Left lobe of liver (tissue), 2 donors: ENCODE measurements at places on chromosomes 2 and 18.

GRCh38 chr2:239869272-239870155 is 155.6 kb downstream of the NDUFA10 start:
- peak; percentile 36 for DNase-seq

DNA sequence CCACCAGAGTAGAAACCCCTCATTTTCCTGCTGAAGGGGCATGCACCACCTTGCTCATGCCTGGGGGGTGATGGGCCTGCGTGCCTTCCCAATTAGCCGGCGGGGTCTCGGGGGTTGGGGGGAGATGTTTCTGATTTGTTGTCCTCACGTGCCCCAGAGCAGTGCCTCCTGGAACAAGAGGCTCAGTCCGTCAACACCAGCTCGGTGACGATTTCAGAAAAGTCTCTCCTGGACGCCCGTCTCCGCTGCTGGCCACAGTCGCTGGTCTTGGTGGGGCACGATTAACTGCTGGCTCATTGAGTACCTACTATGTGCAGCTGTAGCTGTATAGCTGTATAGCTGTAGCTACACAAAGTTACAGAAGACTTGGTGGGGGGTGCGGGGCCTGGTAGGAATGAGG is 4.4 kb downstream of the ACKR3 start:
- DNase-seq, result no peak

DNA sequence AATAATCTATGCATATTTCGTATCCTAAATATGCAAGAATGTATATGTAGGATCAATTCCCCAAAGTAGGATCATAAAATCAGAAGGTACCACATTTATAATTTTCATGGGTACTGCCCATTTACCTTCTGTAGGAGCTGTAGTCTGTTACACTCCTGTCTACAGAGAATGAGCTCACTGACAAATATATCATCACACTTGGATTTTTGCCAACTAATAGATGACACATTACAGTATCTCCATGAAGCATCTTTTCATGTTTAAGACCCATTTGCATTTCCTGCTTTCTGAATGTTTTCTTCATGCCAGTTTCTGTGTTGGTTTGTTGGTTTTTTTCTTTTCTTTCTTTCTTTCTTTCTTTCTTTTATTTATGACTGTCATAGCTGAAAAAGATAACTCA is 70.9 kb upstream of the EML6 start:
- no peak for DNase-seq

DNA sequence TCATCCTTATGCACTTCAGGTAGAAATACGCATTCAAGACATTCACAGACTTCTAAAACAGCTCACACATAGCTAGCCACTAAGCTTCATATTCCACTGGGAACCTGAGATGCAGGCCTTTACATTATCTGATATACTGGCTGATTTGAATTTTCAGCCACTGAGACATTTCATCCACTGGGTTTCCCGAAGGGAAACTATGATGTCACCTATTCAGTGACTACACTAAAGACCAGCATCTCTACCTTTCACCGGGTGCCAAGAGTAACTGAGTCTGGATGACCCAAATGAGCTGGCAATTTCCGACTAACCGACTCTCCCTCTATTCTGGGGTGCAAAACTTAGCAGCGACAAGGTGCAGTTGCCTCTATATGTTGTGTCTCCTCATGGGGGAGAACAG is 31.8 kb upstream of the SP140L start:
- DNase-seq, result no peak

DNA sequence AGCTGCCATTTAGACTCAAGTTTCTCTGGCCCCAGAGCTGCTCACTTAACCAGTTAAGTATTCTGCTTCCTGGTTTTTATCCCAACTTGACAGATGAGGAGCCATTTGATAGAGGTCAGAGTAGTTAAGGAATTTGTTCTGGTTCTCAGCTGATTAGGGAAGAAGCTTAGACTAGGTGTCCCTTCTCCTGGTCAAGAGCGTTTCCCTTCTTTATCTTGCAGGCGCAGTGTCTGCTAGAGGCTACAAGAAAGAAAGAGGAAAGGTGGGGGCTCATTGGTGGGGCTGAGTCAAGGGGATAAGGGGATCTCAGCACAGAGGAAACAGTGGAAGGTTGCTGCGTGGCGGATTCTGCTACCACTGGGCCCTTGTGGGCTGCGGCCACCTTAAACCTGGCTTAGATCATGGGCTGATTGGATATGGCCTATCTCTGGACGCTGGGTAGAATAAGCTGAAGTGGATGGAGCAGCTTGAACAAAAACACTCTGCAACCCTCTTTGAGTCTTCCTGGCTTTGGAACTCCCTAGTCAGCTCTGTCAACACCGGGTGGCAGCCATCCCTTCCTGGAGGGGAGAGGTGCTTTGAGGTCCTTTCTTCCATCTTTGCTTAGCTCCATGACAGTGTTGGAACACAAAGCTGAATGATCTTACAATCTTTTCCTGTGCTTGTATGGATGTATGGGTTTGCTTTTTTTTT is 70.8 kb downstream of the QPCT start:
- DNase-seq, result no peak

DNA sequence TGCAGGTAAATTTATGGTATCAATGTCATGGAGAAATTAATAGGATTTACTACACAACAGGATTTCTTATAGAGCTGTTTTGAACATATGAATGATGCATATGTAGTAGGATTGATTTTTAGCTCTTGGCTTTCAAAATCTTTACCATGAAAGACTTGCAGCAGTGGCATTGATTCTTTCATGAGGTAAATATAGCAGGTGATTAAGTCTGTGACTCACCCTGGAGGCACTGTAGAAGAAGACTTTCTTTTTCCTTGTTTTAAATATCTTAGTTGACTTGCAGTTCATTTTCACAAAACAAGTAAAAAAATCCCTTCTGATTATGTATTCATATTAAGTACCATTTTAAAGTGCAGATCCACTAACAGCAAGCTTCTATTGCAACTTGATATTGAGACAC is 463.0 kb downstream of the FBXO15 start:
- no peak for DNase-seq

DNA sequence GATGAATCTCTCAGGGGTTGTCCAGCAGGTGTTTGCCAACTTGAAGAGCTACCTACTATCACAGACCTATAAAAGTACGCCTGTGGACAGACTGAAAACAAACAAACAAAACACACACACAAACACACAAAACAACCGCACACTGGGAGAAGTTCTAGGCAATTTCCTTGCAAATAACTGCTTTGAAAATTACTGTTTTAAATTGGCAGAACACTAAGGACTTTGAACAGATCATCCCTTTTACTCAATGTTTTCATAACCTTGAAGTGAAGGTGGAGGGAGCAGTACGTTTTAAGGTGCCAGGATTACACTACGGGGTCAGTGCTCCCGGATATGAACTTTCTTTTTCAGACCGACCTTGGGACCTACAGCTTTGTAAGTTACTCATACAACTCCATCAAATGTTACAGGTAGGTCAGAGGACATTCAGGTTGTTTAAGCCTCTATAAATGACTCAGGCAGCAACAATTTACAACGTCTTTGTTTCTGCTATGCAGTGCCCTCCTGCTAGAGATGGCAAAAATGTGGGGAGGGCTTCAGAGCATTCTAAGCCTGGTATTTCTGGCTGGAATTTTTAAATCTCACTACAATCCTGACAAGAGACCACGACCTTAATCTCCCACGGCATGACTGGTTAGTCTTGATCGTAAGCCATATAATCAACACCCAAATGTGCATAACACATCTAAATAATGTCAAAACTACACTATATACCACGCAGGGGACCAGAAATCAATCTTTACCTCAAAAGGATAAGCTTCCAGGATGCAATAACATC is 1.4 kb upstream of the SLC20A1 start:
- DNase-seq, result peak; percentile 68

DNA sequence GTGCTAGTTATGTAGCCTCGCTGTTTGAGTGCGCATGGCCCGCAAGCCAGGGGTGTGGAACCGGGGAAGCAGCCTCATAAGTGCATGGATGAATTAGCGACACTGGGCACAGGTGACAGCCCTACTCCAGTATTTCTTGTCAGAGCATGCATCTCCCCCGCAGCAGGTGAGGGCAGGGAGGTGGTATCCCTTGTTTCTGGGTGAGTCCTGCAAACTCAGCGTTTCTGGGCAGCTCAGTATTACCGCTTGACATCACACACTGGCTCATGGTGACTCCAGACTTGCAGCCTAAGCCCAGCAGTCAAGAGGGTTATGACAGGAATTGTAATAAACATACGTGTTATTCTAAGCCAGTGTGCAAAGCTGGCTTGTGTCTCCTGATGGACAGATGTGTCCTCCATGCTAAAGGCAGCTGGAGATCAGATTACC is 2.5 kb downstream of the CABLES1 start:
- no peak for DNase-seq

DNA sequence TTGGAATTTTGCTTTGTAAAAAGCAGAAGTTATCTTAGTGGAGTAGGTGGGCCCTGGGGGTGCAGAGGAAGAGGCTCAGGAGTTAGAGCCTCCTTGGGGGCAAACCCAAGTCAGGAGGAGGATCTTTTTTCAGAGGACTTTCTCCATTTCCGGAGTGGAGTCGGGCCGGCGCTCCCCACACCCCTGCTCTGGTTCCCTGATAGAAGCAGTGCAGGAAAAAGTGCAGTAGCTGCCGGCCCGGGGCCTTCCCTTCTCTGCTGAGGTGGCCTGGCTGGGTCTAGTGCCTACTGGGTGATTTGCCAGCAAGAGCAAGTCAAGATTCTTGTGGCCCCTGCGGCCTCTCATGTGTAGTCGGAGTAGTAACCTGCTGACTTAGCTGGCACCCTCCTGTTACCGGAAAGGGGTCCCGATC is 124.2 kb upstream of the HS6ST1 start:
- DNase-seq, result peak; percentile 46

- no peak for DNase-seq
These were observed 80.8 kb downstream of the DNER start for GRCh38 chr2:229633556-229633955.

GRCh38 chr2:111905990-111906735 is 7.8 kb downstream of the MERTK start:
- no peak for DNase-seq

DNA sequence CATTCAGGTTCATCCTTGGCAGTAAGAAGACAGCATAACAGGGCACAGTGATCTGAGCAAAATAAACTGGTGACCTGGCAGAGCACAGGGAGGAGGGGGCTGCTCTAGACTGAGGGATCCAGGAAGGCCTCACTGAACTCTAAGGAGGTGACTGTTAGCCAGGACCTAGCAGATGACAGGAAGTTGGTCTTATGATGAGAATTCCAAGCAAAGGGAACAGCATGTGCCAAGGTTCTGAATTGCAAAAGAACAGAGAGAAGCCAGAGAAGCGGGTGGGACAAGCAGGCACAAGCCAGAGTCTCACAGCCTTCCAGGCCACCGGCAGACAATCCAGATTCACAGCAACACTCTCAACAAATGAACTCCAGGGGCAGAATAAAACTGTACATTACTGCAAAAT is 152.7 kb upstream of the PTPRM start:
- DNase-seq, result no peak

GRCh38 chr2:67008155-67008554 is 389.0 kb upstream of the ETAA1 start:
- no peak for DNase-seq

- no peak for DNase-seq
These were observed 132.0 kb downstream of the QPCT start for GRCh38 chr2:37476411-37476810.

DNA sequence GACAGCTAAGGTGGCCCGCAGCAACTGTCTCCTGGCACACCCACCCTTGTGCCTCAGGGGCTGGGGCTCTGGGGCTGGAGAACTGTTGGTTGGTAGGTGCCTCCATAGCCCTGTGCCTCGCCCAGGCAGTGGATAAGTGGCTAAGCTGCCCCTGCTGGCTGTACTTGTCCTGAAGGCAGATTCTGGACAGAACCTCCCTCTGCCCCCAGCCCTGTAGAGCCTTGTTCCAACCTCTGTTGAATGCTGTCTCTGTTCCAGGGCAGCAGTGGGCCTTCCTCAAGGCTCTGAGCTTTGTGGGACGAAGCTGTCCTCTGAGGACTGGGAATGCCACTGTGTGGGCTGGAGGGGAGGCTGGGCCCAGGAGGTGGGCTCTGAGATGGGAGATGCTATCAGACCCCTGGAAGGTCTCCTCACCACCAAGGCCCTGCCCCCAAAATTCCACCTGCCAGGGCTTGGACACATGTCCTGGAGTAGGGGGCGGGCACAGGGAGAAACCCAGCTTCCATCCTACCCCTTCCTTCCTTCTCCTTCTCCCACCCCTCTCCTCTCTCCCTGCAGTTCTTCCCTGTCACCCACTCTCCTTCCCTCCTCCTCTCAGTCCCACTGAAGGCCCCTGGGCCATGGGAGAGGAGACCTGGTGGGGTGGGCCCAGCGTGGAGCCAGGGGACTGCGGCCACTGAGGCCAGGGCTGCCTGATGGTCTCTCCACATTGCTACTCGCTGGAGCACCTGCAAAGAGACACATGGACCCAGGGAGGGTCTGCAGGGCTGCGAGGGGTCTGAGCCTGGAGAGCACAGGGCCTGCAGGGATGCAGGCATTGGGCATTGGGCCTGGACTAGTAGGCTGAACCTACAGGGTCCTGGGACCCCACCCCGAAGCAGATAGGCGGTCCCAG is 1.7 kb upstream of the PDCD1 start:
- no peak for DNase-seq

DNA sequence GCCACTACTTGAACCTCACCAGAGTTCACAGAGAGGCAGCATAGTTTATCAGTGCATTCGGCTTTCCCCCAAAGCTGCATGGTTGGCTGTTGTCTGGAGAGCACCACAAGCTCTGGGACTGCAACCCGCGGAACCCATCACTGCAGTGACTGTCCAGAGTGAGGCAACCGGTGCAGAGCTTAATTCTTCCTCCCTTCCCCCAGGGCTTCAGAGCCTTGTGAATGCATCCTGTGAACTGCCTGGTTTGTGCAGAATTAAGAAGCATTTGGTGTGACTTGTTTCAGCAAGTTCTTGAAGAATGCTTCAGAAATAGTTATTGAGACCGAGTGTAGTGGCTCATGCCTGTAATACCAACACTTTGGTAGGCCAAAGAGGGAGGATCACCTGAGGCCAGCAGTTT is 99.2 kb upstream of the FOSL2 start:
- DNase-seq, result no peak

DNA sequence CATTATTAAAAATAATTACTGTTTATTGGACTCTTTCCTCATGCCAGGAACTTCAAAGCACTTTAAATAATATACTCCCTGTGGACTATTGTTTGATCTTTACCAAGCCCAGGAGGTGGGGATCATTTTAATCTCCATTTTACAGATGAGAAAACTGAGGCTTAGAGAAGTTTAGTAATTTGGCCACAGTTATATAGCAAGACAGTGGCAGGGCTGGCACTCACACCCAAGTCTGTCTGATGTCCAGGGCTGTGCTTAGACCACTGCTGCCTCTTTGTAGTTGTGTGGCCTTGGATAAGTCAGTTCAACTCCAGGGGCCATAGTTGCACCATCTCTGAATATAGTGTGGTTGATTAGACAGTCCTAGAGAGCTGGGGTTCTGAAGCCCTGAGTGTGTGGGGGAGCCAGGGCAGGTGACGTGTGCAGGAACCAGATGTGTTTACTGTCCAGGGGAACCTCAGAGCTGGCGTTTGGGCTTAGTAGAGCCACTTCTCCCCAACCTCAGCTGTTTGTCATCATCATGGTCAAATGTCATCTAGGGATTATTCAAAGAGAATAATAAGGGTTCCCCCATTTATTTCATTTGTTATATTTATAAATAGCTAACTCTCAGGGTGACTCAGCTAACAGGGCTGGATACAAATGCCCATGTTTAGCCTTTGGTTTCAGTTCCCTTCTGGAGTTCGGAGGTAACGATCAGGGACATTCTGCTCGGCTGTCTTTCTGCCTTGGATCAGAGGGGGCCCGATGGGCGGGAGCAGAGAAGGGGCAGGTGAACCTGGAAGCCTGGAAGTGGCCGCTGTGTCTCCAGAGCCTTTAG is 68.0 kb downstream of the BOLA3 start:
- no peak for DNase-seq

- DNase-seq, result peak; percentile 2
These were observed 20.1 kb upstream of the TEX51 start for GRCh38 chr2:126878601-126879000.

- no peak for DNase-seq
These were observed 308.5 kb downstream of the KCNS3 start for GRCh38 chr2:18186816-18187613.
